ENCODE measurements at places on chromosomes 7 and 10. TPM values are rescaled to one million over a fixed set of nuclear protein-coding genes. Genes with fewer than 3 reads are reported as not detected.
A peak's percentile ranks its signal among the peaks of the same experiment; 100 is the strongest.

DNA sequence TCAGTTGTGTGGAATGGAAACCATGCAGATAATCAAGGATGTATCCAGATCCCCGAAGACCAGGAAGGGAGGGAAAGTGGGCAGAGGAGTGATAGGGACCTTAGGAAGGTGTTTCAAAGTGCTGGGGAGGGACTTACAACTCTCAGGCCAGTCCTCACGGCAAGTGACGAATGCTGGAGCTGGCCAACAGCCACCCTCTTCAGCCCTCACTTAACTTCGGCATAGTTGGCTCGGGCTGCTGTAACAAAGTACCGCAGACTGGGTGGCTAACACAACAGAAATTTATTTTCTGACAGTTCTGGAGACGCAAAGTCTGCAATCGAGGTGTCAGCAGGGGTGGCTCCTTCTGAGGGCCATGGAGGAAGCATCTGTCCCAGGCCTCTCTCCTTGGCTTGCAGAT lies 265.9 kb upstream of the YAE1 start:
- DNase-seq, result no peak

- peak; percentile 94 for DNase-seq
Measured at GRCh38 chr7:100584054-100584682, 1.8 kb downstream of the LRCH4 start.

GRCh38 chr10:63915240-63915639 lies 394.0 kb downstream of the REEP3 start:
- DNase-seq, result no peak

GRCh38 chr10:4068629-4069028 lies 283.6 kb upstream of the KLF6 start:
- no peak for DNase-seq

DNA sequence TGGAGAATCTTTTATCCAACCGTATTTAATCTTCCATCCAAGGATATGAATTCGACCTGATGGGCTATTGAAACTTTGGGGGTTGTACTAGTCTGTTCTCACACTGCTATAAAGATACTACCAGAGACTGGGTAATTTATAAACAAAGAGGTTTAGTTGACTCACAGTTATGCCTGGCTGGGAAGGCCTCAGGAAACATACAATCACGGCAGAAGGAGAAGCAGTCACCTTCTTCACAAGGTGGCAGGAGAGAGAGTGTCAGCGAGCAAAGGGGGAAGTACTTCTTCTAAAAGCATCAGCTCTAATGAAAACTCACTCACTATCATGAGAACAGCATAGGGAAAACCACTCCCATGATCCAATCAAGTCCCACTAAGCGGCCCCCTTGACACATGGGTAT lies 43.8 kb downstream of the EPDR1 start:
- DNase-seq, result no peak

- DNase-seq, result peak; percentile 63
Measured at GRCh38 chr7:74606101-74606908, 51.2 kb upstream of the GTF2I start.

DNA sequence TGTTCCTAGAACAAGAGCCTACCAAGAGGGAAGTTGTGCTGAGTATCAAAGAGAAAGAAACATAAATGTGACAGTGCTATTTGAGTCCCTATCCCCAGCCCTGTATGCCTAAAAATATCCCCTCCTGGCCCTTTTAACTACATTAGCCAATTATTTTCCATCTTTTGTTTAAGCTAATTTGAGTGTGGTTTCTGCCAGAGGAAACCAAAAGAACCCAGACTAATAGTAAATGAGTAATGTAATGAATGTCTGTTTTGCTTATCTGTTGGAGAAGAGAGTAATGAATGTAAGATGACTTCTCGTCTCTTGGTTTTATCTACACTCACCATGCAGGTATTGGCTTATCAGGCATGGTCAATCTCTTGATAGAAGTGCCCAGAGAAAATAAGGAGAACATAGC lies 134.4 kb upstream of the CDK1 start:
- no peak for DNase-seq

- no peak for DNase-seq
Measured at GRCh38 chr10:111207500-111207899, 130.7 kb downstream of the ADRA2A start.

GRCh38 chr7:142898377-142899170 lies 13.0 kb upstream of the TRPV6 start:
- no peak for DNase-seq

GRCh38 chr7:128734890-128735289 lies 4.3 kb upstream of the CALU start:
- DNase-seq, result no peak

- no peak for DNase-seq
Measured at GRCh38 chr7:98869597-98870120, at the start of gene TMEM130. Gene TMEM130, minus strand, starts transcription at chr7:98870014. Its CDS starts 153 bp downstream, at chr7:98869861.

DNA sequence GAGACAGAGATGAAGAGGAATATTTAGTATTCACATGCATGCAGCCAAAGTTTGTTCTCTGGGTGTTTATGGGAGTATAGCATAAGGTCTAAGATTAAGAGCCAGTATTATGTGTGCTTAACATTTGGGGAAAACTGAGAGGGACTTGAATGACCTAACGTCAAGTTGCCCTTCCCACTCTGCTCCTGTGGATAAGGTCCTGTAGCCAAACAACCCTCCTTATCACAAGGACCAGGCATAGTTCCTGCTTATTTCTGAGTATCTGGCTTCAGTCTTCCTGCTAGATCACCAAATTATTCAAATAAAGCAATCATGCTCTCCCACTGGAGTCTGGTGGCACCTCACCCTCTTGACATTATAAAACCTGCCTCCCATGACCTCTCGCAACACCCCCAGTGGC lies 137.9 kb upstream of the SEMA3E start:
- no peak for DNase-seq

DNA sequence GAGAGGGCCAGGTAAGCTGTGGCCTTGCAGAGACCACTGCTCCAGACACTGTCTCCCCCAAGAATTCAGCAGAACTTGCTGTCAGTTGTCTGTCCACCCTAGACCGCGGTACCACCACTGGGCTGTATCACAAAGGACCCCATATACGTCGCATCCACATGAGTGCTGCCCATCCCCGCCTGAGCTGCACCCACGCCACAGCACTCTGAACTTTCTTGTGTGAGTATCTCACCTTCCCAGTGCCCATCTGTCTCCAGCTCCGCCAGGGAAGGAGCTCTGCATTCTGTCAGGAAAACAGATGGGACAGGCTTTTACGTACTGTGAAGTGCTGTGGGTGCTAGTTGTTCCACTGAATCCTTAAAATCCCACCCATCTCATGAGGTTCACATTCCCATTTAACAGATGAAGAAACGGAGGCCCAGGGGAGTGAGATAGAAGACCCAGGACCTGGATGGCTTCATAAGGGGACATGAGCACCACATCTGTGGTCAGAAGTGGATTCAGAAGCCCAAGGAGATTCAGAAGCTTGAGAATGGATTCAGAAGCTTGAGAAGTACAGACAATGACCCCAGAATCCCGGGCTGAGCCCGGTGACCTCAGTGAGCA lies 102.5 kb upstream of the ZMIZ1 start:
- no peak for DNase-seq

- DNase-seq, result no peak
Measured at GRCh38 chr7:154686305-154686704, 316.6 kb downstream of the PAXIP1 start.

DNA sequence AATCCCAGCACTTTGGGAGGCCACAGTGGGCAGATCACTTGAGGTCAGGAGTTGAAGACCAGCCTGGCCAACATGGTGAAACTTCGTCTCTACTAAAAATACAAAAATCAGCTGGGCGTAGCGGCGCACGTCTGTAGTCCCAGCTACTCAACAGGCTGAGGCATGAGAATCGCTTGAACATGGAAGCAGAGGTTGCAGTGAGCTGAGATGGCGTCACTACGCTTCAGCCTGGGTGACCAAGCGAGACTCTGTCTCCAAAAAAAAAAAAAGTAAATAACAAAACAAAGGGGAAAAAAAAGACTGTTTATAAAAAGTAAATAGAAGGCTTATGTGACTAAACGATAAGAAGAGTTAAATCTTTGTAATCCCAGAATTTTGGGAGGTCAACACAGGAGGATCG lies 15.0 kb upstream of the DNMBP start:
- no peak for DNase-seq

GRCh38 chr7:121541457-121541856 lies 145.3 kb upstream of the FAM3C start:
- no peak for DNase-seq

DNA sequence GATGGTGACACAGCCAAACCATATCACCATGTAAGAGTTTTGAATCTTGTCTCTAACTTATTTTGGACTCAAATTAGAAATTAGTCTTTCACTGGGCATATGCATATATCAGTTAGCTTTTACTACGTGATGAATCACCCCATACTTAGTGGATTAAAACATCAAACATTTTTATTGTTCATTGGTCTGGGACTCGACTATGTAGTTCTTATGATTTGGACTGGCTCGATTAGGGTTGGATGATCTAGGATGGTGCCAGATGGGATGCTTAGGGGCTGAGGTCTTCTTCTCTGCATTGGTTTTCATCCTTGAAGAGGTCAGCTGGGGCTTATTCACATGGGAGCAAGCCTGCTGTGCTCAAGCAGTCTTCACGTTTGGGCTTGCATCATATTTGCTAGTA lies 264.9 kb downstream of the EXOC4 start:
- no peak for DNase-seq

- peak; percentile 64 for DNase-seq
Measured at GRCh38 chr10:5400468-5401240, 4.0 kb downstream of the TUBAL3 start.

DNA sequence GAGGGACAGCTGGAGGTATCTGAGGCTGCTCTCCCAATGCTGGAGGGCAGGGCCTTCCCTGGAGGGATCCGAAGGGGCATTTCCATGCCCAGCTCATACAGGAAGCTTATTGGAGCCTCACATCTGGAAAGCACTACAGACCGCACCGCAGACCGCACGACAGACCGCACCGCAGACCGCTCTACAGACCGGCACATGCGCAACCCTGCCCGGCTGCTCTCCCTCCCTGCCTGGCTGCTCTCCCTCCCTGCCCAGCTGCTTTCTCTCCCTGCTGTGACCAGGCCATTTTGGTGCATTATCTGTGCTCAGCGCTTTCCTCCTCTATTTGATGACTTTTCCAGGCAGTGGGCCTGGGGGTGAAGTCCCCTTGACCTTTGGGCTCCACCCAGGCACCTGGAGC lies 39.6 kb upstream of the EN2 start:
- peak; percentile 34 for DNase-seq

DNA sequence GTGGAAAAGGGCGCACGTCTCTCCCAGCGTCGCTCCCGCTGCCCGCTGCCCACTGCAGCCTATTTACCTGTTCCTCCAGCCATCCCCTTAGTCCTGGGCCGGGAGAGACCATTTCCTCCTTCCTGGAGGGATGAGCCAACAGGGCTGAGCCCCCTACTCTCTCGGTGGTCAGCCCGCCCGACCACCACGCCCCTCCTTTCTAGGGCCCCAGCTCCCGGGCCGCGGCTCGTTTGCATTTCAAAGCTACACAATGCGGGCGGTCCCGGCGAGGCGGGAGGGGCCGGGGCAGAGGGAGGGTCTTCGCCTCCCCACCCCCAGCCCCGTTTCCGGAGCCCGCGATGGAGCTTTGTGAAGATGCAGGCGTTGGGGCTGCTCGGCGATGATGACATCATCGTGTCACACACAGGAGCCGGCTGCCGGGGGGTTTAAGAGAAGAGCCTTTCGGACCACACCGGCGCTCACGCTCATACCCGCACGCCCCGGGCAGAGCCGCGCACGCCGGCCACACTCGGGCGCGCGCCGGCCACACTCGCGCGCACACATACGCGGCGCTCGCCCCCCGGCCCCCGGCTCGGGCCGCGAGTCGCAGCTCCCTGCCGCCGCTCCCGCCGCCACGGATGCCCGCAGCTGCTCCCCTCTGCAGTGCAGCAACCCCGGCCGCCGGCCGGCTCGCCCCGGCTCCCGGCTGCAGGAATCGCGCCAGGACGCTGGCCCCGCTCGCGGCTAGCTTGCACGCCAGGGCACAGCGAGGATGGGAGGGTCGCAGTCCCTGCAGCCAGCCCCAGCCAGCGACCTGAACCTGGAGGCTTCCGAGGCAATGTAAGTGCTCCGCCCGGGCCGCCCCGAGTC lies 107.7 kb upstream of the BTBD16 start:
- no peak for DNase-seq

GRCh38 chr10:121159670-121160069 lies 308.5 kb downstream of the WDR11 start:
- peak; percentile 63 for DNase-seq

DNA sequence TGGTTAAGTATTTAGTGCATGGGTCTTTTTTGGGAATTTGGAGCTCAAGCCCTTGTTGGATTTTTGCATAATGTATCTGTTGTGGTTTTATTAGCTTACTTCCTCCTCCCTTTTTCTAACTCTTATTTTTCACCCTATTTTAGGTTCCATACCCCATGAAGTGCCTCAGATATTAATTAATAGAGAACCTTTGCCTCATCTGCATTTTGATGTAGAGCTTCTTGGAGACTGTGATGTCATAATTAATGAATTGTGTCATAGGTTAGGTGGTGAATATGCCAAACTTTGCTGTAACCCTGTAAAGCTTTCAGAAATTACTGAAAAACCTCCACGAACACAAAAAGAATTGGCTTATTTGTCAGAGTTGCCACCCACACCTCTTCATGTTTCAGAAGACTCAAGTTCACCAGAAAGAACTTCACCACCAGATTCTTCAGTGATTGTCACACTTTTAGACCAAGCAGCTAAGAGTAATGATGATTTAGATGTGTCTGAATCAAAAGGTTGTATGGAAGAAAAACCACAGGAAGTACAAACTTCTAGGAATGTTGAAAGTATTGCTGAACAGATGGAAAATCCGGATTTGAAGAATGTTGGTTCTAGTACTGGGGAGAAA lies 28.0 kb downstream of the SIRT1 start:
- no peak for DNase-seq

DNA sequence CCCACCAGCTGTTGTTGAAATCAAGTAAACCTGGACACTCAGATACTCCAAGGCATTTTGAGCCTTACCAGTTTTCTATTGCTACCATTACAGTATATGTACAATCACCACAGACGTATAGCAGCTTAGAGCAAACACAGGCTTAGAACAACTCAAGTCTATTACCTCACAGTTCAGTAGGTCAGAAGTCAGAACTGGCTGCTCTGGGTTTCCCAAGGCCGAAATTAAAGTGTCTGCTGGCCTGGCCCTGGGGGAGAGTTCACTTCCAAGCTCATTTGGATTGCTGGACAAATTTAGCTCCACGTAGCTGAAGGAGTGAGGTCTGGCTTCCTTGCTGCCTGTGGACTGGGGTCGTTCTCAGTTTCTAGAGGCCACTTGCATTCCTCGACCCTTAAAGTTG lies 260.1 kb upstream of the LRRN3 start:
- DNase-seq, result no peak

GRCh38 chr10:77031531-77032187 lies 605.9 kb downstream of the KCNMA1 start:
- DNase-seq, result no peak

LRRD1 gene
- total RNA-seq, result 0.29 TPM

RET gene
- total RNA-seq, result not detected

PGAM2 gene
- 62.5 TPM for total RNA-seq

ATOH7 gene
- total RNA-seq, result 1.0 TPM

FAM221A gene
- total RNA-seq, result 2.9 TPM

FOXI2 gene
- total RNA-seq, result not detected

DLX5 gene
- total RNA-seq, result not detected

MBL2 gene
- total RNA-seq, result not detected

SCART1 gene
- total RNA-seq, result 0.83 TPM

PDK4 gene
- 1.4 TPM for total RNA-seq

SLC18A3 gene
- total RNA-seq, result not detected
